ENCODE measurements at places on chromosomes 7 and 10.
A peak's percentile ranks its signal among the peaks of the same experiment; 100 is the strongest.

- DNase-seq, result no peak
These were observed 62.5 kb downstream of the SGMS1 start for GRCh38 chr10:50561266-50561665.

- DNase-seq, result no peak
These were observed 29.2 kb upstream of the DLX6 start for GRCh38 chr7:96976106-96976505.

GRCh38 chr10:21975378-21975990 is 28.0 kb downstream of the DNAJC1 start:
- no peak for DNase-seq

DNA sequence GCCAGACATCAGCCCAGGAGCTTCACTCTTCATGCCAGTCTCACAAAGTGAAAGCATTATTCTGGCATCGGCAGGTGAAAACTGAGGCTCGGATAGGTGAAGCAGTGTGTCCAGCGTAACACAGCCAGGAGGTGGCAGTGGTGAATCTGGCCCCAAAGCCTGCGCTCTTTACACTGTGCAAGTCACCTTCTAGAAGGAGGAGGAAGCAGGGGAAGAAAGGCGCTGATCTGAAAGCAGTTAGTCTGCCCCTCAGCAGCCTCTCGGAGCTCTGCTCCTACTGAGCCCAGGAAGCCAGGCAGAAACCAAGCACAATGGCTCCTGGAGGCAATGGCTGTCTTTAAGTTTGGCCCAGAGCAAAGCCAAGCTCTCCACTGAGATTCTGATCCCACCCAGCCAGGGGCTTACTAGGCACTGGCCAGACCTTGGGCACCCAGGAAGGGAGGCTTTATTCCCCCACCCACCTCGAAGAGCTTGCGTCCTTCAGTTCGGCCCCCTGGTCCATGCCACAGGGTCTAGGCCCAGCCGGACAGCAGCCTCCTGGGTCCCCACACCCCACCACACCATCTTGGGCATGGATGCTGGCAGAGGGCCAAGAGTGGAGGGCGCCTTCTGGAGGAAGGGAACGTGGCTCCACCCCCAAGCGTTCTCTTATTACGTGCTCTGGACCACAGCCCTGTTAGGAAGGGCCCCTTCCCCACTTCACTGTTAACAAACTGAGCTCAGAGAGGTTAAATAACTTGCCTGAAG is 104.5 kb downstream of the GRID1 start:
- peak; percentile 71 for DNase-seq

- DNase-seq, result no peak
These were observed 250.7 kb downstream of the TNS3 start for GRCh38 chr7:47331179-47331565.

- no peak for DNase-seq
These were observed 3.1 kb upstream of the SMNDC1 start for GRCh38 chr10:110307805-110308204.

DNA sequence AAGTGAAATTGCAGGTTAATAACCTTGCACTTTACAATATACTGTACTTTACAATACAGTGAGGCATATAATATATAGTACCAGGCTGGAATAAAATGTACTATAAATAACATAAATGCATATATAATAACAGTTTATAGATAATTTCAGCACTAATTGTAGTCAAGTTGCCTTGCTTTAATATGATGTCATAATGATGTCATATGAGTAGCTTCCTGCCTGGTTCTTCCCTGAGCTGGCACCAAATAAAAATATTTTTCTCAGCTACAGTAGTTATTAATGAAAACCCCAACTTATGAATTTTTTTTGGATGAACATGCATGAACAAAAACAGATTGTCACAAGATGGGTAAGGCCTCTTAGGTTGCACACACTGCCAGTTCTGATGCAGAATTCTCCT is 816.7 kb downstream of the XPNPEP1 start:
- DNase-seq, result no peak

GRCh38 chr7:29924006-29924405 is 65.6 kb downstream of the SCRN1 start:
- DNase-seq, result no peak

DNA sequence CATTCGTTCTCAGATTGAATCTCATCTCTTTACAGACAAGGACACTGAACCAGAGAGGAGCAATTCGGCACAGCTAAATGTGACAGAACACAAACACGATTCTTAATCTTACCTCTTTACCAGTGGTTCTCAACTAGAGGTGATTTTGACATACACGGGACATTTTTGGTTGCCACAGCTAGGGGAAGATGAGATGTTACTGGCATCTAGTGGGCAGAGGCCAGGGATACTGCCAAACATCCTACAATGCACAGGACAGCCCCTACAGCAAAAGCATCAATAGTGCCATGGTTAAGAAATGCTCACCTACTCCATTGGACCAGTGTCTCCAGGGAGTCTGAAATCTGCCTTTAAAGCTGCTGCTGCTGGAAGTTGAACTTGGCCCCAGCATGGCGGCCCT is 27.3 kb downstream of the PDE1C start:
- peak; percentile 23 for DNase-seq

DNA sequence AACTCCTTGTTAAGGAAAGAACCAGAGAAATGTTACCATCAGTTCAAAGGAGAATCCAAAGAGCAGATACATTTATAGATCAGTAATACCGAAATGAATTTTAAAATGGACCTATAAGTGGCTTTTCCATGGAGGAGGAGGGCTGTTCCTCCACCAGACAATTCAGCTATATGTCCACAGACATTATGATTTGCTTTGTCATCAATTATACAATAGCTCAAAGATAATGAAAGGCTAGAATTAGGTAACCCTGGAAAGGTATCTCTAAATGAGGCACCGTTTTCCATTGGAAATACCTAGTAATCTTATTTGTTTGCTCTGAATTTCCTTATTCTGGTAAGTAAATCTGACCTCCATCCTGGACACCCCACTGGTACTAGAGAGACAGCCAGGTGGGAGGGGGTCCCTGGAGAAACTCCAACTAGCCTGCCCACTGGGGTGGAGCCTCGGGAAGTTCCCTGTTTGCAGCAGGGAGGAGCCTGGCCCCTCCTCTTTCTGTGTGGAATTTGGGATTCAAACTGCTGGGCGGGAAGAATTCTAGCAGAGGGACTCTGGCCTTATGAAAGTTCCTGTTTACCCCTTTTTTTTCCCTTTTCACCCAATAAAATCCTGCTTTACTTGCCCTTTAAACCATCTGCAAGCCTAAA is 218.0 kb downstream of the PHF14 start:
- no peak for DNase-seq

- DNase-seq, result no peak
These were observed 80.1 kb downstream of the INPP5A start for GRCh38 chr10:132617737-132618052.

- DNase-seq, result no peak
These were observed 25.0 kb downstream of the SEC61A2 start for GRCh38 chr10:12154516-12154915.

DNA sequence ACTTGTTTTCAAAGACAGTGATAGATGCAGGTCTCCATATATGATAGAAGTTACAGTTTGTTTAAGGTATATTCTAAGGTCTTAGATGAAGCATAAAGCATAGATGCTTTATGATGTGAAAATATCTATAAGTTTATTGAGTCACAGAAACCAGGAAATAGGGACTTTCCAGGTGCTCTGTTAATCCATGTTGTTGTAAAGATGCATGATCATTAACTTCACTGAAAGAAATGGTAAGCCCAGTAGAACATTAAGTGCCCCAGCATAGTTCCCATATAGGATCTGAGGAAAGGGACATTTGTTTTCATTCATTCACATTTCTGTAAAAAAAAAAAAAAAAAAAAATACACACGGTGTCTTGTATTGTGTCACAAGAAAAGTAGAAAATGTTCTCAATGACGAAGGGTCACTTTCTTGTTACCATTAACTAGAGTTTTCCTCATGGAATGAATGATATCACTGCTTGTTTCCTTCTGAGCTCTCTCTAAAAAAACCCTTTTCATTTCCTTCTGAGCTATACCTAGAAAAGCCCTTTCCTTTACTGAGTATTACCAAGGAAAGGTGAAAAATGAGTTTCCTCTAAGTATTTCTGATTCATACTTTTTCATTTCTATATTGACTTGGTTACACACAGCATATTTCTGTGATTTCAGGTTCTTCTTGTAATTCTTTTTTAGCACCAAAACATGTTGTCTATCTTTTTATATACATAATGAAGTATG is 105.2 kb downstream of the MACC1 start:
- DNase-seq, result no peak

DNA sequence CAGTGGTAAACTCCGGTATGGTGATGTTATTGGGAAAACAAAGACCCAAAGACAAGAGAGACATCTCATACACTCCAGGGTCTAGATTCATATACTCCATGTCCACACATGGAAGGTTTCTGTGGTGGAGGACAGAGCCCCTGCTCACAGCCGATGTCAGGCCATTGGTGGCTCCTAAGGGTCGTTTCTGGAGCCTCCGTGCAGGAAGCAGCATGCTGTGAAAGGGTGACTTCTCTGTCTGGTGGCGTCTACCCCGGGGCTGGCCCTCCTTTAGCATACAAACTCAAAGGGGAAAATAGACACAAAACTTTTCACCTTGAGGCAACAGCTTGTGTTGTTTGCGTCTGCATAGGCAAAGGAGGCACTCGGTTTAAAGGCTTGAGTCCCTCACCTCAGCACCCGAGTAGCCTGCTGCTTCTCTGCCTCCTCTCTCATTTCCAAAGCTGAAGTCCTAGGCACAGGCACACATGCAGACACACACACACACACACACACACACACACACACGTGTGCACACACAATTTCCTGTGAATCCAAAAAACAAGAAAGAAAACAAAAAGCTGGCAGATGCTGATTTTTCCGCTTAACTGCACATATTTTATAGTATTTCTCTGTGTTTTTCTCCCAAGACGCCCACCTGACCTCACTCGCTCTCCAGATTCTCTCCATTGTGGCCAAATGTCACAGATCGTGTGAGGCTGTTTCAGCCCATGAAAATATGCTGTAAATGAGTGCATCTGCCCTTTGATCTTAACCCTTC is 601.4 kb upstream of the MGMT start:
- DNase-seq, result no peak

- peak; percentile 3 for DNase-seq
These were observed 98.8 kb upstream of the ZNF722 start for GRCh38 chr7:63899691-63900393.

GRCh38 chr7:157828881-157829280 is 492.1 kb downstream of the DNAJB6 start:
- no peak for DNase-seq

DNA sequence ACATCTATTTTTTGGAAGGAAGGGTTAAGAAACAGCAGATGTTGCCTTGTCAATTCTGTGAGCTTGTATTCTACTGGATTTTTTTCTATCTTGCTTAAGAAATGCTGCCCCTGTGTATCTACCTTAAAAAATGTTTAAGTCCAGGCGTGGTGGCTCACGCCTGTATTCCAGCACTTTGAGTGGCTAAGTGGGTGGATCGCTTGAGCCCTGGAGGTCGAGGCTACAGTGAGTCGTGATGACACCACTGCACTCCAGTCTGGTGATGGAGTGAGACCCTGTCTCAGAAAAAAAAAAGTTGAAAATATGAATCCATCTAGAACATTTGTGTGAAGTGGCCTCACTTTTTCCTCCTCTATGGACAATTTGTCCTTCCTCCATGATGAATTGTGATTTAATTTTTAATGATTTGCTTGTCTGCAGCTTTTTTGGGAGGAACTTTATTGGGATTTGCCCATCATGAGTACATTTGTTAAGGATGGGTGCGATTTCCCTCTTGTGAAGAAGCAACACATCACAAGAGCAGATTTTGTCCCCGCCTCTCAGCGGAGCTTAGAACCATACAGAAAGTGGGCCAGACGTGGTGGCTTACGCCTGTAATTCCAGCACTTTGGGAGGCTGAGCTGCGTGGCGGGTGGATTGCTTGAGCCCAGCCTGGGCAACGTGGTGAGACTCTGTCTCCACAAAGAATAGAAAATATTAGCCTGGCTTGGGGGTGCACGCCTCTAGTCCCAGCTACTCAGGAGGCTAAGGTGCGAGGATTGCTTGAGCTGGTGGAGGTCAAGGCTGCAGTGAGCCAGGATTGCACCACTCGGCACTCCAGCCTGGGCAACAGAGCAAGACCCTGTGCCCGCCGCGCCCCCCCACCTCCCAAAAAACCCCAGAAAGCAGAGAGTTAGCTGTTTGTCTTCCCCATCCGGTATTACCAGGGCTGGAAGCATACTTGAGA is 57.7 kb downstream of the DNAJB6 start:
- no peak for DNase-seq

DNA sequence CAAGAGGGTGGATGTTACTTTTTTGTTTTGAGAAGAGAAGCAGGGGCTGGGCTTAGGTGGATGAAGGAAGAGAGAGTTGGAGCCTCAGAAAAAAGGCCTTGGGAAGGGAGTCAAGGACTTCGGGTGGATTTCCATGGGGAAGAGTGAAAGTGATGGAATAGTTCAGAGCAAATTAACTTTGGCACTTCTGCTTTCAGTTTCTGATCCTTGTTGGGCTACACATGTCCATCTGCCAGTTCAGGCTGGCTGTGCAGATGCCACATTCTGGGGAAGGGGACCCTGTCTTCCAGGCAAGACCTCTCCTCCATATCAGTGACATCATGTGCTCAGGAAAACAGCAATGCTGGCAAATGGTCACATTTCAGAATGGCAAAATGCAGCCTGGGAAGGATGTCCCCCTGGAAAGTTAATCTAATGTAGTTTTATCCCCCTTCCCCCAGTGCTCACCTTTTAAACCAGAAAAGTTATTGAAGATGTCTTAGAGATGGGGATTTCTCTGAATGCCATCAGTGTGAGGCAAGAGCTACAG is 86.0 kb downstream of the WDFY4 start:
- DNase-seq, result no peak

- no peak for DNase-seq
These were observed 29.0 kb upstream of the MGMT start for GRCh38 chr10:129438024-129438423.

- DNase-seq, result no peak
These were observed 1107.2 kb downstream of the NRG3 start for GRCh38 chr10:82982110-82982608.

- DNase-seq, result no peak
These were observed 197.2 kb downstream of the EBF3 start for GRCh38 chr10:129766611-129767550.

GRCh38 chr10:53697038-53697437 is 924.5 kb upstream of the MBL2 start:
- no peak for DNase-seq

- no peak for DNase-seq
These were observed 129.6 kb downstream of the SMURF1 start for GRCh38 chr7:99014113-99014985.

DNA sequence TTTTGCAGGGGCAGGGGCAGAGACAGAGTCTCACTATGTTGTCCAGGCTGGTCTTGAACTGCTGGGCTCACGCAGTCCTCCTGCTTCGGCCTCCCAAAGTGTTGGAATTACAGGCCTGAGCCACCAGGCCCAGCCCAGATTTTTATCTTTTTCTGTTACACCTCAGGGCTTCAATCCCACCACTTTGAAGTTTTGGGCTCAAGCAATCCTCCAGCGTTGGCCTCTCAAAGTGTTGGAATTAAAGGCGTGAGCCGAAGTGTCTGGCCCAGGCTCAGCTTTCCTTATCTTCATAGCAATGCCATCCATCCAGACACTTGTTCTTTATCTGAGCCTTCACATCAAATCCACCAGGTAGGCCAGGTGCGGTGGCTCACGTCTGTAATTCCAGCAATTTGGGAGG is 4.1 kb downstream of the TAF6 start:
- DNase-seq, result no peak
